ENCODE measurements at places on chromosomes 4 and X. TPM values are rescaled to one million over a fixed set of nuclear protein-coding genes. Genes with fewer than 3 reads are reported as not detected.

The MTTP gene
- not detected for total RNA-seq

The STBD1 gene
- total RNA-seq, result 0.47 TPM

The NLRP2B gene
- total RNA-seq, result not detected

The DDX53 gene
- not detected for total RNA-seq

The AFF2 gene
- total RNA-seq, result 1.1 TPM

The PDZD4 gene
- total RNA-seq, result 4.9 TPM

The CT45A10 gene
- total RNA-seq, result not detected

The HPGDS gene
- total RNA-seq, result 0.39 TPM

The PLK4 gene
- 13.8 TPM for total RNA-seq

The CISD2 gene
- 17.6 TPM for total RNA-seq

- H3K27ac ChIP-seq, result no peak overlapping the region
- H3K27me3 ChIP-seq, result no peaks in the 10 kb centered on the region
- no peaks in the 10 kb centered on the region for H3K36me3 ChIP-seq
- no peak for DNase-seq
Measured at GRCh38 chrX:134622056-134622812, 36.0 kb downstream of the PLAC1 start.

- H3K27me3 ChIP-seq, result no peaks in the 10 kb centered on the region
- H3K36me3 ChIP-seq, result no peaks in the 10 kb centered on the region
- H3K4me1 ChIP-seq, result no peaks in the 10 kb centered on the region
- H3K27ac ChIP-seq, result no peak overlapping the region
- H3K4me3 ChIP-seq, result no peak overlapping the region
- no peak for DNase-seq
Measured at GRCh38 chr4:138558886-138559285, 316.7 kb upstream of the SLC7A11 start.

DNA sequence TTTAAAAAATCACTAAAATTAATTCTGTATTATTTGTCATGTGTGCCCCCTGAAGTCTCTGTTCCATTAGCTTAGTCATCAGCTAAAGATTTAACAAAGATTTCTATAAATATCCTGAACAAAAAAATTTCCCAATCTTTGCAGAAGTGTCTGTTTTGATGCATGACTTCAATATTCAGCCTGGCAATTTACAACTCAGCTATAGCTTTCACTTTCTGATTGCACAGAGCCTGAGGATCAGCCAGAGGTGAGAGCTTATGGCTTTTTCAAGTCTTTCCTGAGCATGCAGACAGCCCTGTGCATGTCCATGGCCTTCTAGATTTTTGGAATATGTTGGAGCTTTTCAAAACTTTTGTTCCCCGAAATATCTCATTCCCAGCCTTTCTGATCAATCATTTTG lies 420.1 kb downstream of the ZNF674 start:
- no peaks in the 10 kb centered on the region for H3K27me3 ChIP-seq
- no peak overlapping the region for H3K4me3 ChIP-seq
- peak; percentile 2 for DNase-seq
- no peaks in the 10 kb centered on the region for H3K4me1 ChIP-seq

- H3K36me3 ChIP-seq, result no peaks in the 10 kb centered on the region
- peaks cover 10% of the 10 kb centered on the region for H3K4me1 ChIP-seq
- H3K27ac ChIP-seq, result no peak overlapping the region
Measured at GRCh38 chr4:23337292-23337691, 552.6 kb downstream of the PPARGC1A start.

DNA sequence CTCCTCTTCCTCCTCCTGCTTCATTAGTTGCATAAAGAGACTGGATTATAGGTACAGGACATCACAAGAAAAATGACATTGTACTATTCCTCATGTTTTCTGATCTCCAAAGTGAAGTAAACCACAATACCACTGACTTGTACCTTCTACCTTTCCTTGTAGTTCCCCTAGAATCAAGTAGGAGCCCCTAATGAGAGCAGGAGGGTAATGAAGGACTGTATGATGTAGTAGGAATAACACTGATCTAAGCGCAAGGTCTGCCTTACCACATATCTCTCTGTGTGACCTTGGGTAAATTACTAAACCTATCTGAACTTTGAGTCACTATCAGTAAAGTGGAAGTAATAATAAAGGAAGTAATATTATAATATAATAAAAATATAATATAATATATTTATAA lies 3.6 kb downstream of the VSIG4 start:
- no peaks in the 10 kb centered on the region for H3K27me3 ChIP-seq
- no peaks in the 10 kb centered on the region for H3K4me1 ChIP-seq
- no peak overlapping the region for H3K4me3 ChIP-seq
- peak; percentile 23 for DNase-seq
- no peaks in the 10 kb centered on the region for H3K36me3 ChIP-seq

- no peaks in the 10 kb centered on the region for H3K36me3 ChIP-seq
- no peak overlapping the region for H3K27ac ChIP-seq
- no peak overlapping the region for H3K4me3 ChIP-seq
- H3K4me1 ChIP-seq, result no peaks in the 10 kb centered on the region
Measured at GRCh38 chr4:8728536-8729407, 136.2 kb downstream of the CPZ start.

GRCh38 chr4:47837908-47838294 lies at the start of gene CORIN:
CORIN (minus strand) TSS chr4:47838067; CDS start chr4:47837949, 118 bp downstream.
- no peaks in the 10 kb centered on the region for H3K36me3 ChIP-seq
- H3K4me3 ChIP-seq, result peak within 1 kb of the TSS; percentile 74
- H3K27me3 ChIP-seq, result peaks cover 4% of the 10 kb centered on the region
- H3K4me1 ChIP-seq, result peaks cover 36% of the 10 kb centered on the region
- DNase-seq, result no peak

DNA sequence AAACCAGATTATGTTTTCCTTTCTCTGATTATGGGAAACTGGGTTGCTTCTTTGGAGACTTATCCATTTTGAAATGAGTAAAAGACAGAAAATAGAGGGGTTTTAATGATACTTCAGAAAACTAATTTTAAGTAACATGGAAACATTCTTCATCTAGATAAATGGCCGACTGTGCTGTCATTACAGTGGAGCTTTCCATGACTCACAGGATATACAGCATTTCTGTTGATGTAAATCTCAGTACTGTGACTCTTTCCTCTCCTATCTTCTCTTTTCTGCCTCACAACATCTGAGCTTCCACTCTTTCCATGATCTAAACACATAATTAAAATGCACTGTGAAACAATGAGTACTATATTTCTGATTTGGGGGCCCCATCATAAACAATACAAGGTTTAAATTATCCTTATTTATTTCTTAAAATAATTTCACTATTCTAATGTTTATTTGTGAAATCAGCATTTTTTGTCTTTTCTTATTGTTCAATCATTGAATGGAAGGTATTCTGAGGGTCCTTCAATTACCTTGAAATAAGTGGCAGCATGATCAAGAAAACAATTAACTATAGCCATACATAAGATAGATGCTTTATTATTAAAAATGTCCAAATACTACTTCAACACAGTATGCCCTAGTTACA lies 19.3 kb downstream of the SEC24D start:
- no peak for DNase-seq
- H3K27me3 ChIP-seq, result no peaks in the 10 kb centered on the region
- H3K4me1 ChIP-seq, result no peaks in the 10 kb centered on the region
- no peak overlapping the region for H3K4me3 ChIP-seq
- H3K27ac ChIP-seq, result no peak overlapping the region
- peaks cover 31% of the 10 kb centered on the region for H3K36me3 ChIP-seq

- H3K4me3 ChIP-seq, result no peak overlapping the region
- H3K36me3 ChIP-seq, result no peaks in the 10 kb centered on the region
- no peak for DNase-seq
- H3K27ac ChIP-seq, result no peak overlapping the region
- H3K27me3 ChIP-seq, result peaks cover 8% of the 10 kb centered on the region
- H3K4me1 ChIP-seq, result peaks cover 11% of the 10 kb centered on the region
Measured at GRCh38 chr4:25941457-25942221, 27.6 kb downstream of the SMIM20 start.

GRCh38 chrX:37640142-37640541 lies 45.4 kb upstream of the XK start:
- no peak overlapping the region for H3K4me3 ChIP-seq
- DNase-seq, result no peak
- H3K27ac ChIP-seq, result no peak overlapping the region
- no peaks in the 10 kb centered on the region for H3K36me3 ChIP-seq
- H3K4me1 ChIP-seq, result no peaks in the 10 kb centered on the region

DNA sequence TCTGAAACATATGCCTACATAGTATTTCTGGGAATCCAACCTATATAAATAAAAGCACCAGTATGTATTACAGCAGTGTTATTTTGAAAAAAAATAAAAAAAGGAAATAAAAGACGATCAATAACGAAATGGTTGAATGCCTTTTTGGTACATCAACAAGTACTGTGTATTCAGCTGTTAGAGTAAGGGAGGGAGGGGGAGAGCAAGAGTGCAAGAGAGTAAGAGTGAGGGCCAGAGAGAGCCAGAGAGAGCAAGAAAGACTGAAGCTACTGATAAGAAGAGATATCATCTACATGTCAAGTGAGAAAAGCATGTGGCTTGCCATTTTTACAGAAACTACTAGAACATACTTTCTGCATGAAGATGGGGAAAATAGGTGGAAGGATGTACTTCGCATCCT lies 1.8 kb downstream of the SPIN4 start:
- H3K36me3 ChIP-seq, result no peaks in the 10 kb centered on the region
- no peak overlapping the region for H3K27ac ChIP-seq
- no peaks in the 10 kb centered on the region for H3K27me3 ChIP-seq
- H3K4me1 ChIP-seq, result peaks cover 9% of the 10 kb centered on the region

DNA sequence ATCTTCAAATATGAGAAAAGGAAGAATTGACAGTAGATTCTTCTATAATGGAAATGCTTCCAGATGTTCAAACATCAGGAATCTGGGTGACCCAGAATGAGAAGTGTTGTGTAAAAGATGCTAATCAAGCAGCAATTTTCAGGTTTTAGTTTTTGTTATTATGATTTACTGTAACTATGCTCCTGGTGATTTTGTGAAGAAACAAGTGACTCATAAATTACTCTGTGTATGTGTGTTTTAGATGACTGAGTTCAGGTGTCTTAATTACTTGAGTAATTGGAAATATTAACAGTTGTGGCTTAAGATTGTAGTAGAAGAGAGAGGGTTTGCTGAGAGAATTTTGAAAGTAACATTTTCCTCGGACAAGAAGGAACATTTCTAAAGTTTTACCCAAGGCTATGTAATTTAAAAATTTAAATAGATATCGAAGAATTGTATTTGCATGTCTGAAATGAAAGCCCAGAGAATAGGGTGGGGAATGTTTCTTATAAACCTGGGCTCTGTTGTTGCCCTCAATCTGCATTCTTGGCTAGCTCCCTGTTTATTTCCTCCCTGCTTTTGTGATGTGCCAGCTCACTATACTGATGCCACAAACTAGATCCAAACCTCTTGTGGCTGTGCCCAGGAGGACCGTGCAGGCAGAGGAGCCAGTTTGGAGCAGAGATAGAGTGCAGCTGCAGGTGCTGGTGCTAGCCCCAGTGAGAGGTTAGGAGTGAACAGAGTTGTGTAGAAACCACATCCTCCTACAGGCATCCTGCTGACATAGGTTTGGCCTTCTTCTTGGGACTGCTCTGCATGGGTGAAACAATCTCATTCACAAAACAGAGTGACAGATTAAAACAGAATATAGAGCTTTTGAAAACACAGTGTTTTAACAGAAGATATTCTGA lies 25.4 kb upstream of the TNIP3 start:
- peak overlapping the region; percentile 58 for H3K4me3 ChIP-seq
- H3K4me1 ChIP-seq, result peaks cover 44% of the 10 kb centered on the region
- no peaks in the 10 kb centered on the region for H3K36me3 ChIP-seq
- no peaks in the 10 kb centered on the region for H3K27me3 ChIP-seq
- DNase-seq, result peak; percentile 71

GRCh38 chrX:113974881-113975280 lies 609.0 kb upstream of the HTR2C start:
- no peak overlapping the region for H3K27ac ChIP-seq
- no peaks in the 10 kb centered on the region for H3K4me1 ChIP-seq
- DNase-seq, result no peak
- no peaks in the 10 kb centered on the region for H3K36me3 ChIP-seq

DNA sequence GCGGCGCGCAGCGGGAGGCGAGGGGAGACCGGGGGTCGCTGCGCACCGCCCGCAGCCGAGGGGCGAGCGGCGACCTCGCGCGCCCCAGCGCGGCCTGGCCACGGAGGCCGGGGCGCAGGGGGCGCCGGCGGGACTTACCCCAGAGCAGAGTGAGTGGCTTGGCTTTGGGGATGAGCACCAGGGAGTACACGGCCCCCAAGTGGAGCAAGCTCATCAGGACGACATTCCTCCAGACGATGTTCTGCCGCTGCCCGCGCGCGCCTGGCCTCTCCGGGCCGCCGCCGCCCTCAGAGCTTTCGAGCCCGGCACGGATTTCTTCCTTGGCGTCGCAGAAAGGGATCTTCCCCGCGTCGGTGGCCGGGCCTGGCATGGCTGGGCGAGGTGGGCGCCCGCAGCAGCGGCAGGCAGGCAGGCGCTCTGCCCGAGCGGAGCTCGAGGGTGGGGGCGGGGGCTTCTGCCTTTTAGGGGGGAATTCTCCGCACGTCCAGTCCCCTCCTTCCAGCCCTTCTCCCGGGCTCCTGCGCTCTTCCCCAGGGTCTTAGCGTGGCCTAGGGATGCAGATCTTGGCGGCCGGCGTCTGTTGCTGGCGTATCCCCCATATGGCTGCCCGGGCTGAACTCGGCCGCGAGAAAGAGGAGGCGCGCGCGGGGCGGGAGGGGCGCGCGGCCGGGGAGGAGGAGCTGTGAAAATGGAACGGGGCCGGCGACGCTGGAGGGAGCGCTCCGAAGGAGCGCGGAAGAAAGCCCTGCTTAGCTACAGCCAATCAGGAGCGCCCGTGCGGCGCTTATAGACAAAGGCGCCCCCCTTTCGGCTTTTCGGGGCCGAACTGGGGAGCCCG lies at the start of gene SCD5:
Gene SCD5 (minus strand): TSS at position 629 of the 838 bp plus-strand sequence. CDS start 259 bp downstream, at position 370.
- peaks cover 21% of the 10 kb centered on the region for H3K4me1 ChIP-seq
- H3K4me3 ChIP-seq, result peak within 1 kb of the TSS; percentile 31
- peaks cover 26% of the 10 kb centered on the region for H3K27me3 ChIP-seq
- no peak within 1 kb of the TSS for H3K27ac ChIP-seq
- no peaks in the 10 kb centered on the region for H3K36me3 ChIP-seq
- DNase-seq, result no peak
